ENCODE measurements at places on chromosomes 16 and 17. TPM values are rescaled to one million over a fixed set of nuclear protein-coding genes. Genes with fewer than 3 reads are reported as not detected.
A peak's percentile ranks its signal among the peaks of the same experiment; 100 is the strongest.

TRIM47 gene
- polyA plus RNA-seq, result 22.8 TPM

CES1 gene
- 16.6 TPM for polyA plus RNA-seq

MTSS2 gene
- 36.4 TPM for polyA plus RNA-seq

- no peak for DNase-seq
Measured at GRCh38 chr17:69959283-69959682, 115.7 kb upstream of the KCNJ16 start.

- no peak for DNase-seq
Measured at GRCh38 chr16:12758031-12758669, 45.5 kb downstream of the CPPED1 start.

GRCh38 chr17:76368545-76368944 is 14.8 kb upstream of the PRPSAP1 start:
- no peak for DNase-seq

DNA sequence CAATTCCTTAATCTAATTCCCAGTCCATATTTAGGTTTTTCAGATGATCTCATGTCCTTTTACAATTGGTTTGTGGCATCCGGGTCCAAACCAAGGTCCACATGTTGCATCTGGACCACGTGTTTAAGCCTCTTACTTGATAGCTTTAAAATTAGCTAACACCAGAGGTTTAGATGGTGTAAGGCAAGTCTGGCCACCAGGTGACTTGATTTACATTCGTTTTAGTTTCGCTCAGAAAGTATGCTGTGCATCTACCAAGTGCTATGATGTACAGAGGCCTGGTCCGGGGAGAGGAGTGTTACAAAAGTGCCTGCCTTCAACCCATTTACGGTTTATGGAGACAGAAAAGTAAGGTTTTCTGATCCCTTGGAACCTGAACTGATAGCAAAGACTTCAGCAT is 878 bp upstream of the DNAJA2 start:
- peak; percentile 46 for DNase-seq

Measured in thymus (tissue), 14 donors.